Fibroblast of skin of right quadriceps (primary cell): ENCODE measurements at places on chromosomes 13 and 19.

DNA sequence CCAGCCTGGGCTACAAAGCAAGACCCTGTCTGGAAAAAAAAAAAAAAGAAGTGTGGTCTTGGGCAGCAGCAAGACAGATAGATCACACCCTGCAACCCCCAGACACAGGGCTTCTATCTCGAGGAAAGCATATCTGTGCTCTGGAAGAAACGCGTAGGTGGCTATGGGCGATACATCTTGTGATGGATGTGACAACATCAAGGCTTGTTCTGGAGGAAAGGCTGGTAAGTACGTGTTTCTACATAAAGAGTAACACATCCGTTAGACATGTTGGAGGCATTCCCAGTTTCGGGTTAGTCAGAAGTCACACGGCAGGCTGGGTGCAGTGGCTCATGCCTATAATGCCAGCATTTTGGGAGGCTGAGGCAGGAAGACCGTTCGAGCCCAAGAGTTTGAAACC lies 6.6 kb upstream of the DHDH start:
- peak; percentile 92 for DNase-seq

DNA sequence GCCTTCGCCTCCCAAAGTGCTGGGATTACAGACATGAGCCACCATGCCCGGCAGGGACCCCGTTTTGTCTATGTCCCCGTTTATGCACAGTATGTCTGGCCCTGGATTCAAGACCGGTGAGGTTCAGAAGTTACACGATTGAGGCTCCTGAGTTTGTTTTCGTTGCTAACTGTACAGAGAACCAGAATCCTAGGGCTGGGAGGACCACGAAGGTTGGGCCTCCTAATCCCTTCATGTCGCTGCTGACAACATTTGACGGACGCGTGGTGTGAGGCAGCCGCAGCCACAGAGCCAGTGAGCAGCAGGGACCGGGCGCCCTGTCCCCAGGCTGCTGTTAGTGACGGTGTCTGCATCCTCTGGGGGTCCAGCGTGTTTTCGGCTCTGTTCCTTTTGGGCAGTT lies 91.4 kb downstream of the ATP11A start:
- DNase-seq, result no peak

- DNase-seq, result no peak
Measured at GRCh38 chr19:36222503-36222902, 7.6 kb downstream of the ZNF146 start.

DNA sequence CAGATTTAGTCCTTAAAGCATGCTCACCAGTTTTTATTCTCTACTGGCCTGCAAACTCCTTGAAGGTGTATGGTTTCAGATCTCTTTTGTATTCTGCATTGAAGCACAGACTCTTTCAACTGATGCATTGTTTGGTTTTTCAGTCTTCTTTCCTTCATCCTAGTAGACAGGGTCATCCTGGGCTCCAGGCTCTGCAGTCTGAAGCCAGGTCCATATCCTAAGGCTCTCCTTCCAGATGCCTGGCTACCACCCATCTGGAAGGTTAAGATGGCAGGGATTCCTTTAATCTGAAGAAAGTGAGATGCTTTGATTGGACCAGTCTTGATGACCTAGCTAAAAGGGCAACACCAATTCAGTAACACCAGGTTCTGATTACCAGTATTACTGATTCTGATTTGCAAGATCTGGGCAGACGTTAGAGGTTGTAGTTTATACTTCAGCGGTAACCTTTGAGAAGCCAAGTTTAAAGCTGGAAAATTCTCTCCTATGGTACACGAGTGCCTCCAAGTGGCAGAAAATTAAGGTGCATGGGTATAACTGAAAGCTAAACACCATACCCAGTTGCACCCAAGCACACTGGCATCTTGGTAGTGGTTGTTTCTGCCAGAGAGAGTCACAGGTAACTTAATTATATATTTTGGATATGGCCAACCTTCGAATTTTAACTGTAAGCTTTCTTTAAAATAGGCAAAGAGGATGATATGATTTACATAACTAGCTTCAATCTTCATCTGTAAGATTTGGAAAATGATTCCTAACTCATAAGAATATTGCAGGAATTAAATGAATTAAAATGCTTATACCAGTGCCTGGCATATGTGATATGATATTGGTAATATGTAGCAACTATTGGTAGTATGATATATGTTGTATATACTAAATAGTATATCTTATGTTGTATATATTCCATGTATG lies 1651.9 kb upstream of the MIR17HG start:
- DNase-seq, result peak; percentile 13

DNA sequence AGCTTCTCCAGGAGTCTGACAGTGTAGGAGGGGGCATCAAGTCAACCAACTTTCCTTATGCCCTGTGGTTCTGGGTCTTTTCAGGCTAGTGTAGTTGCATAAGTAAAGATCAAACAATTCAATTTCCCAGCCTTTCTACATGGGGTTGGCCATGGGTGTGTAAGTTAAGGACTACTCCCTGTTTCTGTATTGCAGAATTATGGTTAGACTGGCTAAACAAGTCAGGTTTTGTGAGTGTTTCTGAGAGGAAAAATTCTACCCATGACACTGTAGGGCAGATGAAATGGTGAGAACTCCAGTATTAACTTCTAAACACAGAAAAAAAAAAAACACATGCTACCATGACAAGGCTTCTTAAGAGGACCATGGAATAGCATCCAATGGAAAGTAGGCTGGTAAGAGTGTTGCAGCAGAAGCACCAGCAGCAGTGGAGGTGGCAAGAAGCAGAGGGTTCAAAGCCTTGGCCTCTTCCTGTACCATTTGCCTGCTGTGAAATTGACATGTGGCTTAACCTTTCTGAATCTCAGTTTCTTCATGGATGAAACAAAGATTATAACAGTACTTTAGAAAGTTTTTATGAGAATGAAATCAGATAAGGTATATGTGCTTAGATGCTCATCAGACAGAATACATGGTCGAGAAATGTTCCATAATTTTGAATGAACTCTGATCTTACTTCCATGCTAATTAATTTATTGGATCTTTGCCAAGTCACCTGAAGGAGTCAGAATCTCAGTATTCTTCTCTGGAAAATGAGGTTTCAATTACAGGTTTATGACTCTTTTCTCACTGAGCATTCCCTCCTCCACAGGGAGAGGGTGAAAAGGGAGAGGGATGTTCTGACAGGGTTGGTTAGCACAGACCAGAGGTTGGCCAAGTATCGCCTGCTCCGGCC lies 11.4 kb upstream of the SCEL start:
- no peak for DNase-seq

DNA sequence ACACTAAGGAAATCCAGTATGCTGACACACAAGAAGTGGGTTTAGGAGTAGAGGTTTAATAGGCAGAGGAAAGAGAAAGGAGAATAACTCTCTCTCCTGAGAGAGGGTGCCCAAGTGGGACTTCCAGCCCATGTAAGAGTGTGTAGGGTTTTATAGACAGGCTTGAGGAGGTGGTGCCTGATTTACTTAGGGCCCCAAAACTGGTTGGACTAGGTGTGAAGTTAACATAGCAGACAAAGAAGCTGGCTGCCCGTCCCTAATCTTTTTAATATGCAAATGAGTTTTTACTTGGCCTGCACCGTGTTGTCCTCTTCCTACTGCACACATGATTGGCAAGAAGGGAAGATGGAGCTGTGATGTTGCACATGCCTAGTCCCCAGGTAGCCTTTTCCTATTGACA lies 752.5 kb upstream of the SLITRK5 start:
- no peak for DNase-seq

- DNase-seq, result no peak
Measured at GRCh38 chr13:56015919-56016318, 1124.8 kb upstream of the PRR20A start.

DNA sequence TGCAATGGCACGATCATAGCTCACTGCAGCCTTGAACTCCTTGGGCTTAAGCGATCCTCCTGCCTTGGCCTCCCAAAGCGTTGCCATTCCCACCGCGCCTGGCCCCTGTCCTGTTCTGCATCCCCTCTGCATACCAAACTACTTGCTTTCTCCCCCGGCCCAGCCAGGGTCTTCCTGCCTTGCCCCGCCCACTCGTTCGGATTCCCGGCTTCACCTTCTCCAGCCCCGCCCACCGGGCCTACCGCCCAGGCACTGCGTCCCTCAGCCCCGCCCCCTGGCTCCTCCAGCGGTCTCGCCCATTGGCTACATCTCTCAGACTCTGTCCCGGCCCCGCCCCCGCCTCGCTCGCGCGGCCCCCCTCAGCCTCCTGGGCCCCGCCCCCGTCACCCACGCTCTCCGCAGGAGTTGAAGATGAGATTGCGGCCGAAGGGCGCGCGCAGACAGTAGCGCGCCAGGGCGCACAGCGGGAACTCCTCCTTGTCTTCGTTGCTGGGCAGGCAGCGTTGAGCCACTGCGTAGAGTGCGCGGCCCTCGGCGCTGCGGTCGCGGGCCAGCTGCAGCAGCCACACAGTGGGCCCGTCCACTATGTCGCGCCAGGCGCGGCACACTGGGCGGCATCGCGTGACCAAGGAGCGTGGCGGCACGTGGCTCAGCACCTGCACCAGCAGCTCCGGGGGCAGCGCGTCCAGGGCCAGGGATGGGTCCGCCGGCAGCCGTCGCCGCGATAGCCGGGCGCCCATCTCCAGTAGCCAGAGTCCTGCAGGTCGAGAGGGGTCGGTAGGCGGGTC lies 19.0 kb downstream of the MRPS12 start:
- DNase-seq, result peak; percentile 82

DNA sequence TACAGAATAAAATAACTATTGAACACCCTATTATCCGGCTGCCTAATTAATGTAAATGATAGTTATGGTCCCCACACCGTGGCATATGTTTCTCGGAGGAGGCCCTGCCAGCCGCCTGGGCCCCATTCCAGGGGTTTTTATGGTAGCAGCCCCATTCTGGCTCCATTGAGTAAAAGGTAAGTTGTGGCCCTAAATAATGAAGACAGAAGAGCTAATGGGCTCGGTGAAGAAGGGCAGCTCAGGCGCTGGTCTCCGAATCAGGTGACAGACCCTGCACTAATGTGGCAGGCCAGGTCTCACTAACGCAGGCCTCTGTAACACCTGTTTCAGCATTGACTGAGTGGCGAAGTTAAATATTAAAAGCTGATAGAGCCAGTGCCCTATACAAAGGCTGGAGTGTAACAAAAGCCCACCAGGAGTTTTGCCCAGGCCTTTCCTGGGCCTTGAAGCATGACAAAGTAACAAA lies 19.1 kb downstream of the POP4 start:
- DNase-seq, result no peak

DNA sequence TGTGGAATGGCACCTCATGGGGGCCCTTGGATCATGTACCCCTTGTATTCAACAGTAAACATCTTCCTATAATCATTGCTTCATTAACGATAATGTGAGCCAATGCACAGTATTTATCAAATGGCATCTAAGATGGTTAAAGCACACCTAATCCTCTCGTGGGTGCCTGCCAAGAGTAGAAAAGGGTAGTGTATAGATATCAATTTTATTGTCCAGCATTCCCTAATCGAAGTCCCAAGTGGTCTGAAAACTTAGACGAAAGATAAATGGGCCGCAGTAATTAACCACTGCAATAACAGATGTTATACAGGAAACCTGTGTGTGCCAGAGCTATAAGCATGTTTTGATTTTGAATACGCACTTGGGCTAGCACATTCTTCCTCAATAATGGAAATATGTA lies 667 bp upstream of the MBNL2 start:
- no peak for DNase-seq

GRCh38 chr19:41088151-41088550 lies at the start of gene CYP2A13:
Gene CYP2A13, plus strand, starts transcription at chr19:41088451. Its CDS starts 21 bp downstream, at chr19:41088472.
- no peak for DNase-seq

DNA sequence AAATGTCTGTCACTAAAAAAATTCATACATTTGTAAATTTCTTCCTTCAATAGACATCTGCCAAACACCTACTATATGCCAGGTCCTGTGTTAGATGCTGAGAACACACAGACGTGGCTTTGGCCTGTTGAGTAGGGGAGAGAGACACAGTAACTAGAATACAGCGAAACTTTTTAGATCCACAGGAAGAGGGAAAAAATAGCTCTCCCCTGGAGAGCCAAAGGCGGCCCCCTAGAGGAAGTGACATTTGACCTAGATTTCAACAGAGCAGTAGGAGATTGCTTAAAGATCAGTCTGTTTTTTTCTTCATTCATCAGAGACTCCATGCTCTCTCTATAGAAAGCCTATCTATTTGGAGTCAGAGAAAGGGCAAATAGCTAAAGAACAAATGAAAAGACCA lies 11.3 kb downstream of the LCP1 start:
- DNase-seq, result peak; percentile 19
